GM03348 (cell line): ENCODE measurements at places on chromosomes 5 and 9.

GRCh38 chr5:159135896-159136531 is 36.3 kb upstream of the EBF1 start:
- DNase-seq = peak; percentile 59

- DNase-seq = no peak
Observed at GRCh38 chr5:134127988-134128647, 13.6 kb downstream of the TCF7 start.

- DNase-seq = peak; percentile 86
Observed at GRCh38 chr9:88258024-88258423, 119.7 kb upstream of the SPATA31C2 start.

DNA sequence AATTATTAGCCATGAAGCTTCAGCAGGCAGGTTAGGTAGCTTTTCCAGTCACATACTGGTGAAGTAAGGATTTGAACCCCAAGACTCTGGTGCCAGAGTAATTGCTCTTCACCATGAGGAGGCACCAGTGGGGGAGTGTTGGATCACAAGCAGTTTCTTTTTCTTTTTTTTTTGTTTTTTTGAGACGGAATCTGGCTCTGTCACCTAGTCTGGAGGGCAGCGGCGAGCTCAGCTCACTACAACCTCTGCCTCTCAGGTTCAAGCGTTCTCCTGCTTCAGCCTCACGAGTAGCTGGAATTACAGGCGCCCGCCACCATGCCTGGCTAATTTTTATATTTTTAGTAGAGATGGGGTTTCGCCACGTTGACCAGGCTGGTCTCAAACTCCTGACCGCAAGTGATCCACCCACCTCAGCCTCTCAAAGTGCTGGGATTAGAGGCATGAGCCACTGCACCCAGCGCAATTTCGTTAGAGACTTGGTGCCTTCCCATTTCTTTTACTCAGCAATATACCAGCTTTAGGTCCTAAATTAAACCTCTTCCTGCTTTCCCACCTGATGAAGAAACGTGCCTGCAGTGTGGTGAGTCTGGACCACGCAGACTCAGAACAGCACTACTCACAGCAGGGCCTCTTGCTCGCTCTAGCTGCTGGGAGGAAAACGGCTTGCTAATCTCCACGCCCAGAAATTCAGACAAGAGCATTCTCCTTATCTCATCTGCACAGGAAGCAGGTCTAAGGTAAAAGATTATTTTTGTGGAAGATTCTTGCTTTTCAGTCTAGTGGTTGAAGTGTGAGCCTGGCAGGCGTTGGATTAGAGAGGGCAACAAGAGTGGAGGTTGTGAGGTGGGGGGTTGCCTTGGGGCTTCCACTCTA is at the start of gene S100Z:
S100Z (plus strand) TSS at position 596 of the 873 bp plus-strand sequence. CDS start 25,346 bp downstream, outside the sequence.
- no peak for DNase-seq

GRCh38 chr5:52017567-52017966 is 634.3 kb downstream of the ISL1 start:
- no peak for DNase-seq

DNA sequence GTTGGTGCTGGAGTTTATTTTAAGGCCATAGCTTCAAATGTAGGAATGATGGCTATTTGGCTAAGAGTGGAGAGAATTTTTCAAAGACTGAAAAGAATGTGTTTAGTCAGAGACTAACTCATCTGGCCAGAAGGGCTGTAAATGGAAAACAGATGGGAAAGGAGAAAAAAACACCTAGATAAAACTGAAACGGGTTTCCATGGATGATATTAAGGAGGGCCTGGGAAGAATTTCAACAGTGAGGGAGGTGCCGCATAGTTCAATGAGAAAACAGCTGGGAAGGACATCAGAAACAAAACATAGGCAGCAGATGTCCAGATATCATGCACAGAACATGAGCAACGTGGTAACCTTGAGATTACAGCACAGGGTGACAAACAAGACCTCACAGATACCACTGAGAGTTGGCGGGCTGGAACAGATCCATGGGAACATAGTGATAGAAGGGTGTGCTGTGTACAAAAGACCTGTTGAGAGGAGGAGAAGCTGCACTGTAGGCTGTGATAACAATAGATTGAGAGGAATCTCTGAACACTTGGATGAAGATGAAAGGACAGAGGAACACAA is 31.2 kb upstream of the RAD23B start:
- peak; percentile 81 for DNase-seq

DNA sequence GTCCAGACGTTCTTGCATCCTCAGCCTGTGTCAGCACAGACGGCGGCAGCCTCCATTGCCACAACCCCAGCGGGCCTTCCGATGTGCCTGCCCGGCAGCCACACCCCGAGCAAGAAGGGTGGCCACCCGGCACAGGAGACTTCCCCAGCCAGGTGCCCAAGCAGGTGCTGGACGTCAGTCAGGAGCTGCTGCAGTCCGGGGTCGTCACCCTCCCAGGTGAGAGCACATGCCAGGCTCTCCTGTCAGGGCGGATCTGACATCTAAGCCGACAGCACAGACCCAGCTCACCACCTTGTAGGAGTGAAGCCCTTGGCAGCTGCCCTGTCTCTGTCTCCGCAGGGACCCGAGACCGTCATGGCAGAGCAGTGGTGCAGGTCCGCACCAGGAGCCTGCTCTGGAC is 48.3 kb upstream of the LRRC14B start:
- peak; percentile 3 for DNase-seq

DNA sequence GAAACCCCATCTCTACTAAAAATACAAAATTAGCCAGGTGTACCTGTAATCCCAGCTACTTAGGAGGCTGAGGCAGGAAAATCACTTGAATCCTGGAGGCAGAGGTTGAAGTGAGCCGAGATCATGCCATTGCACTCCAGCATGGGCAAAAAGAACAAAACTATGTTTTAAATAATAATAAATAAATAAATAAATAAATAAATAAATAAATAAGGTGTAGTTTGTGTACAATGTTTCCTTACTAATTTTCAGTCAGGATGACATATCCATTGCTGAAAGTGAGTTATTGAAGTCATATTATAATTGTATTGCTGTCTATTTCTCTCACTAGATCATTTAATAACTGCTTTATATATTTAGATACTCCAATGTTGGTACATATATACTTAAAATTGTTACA is 581.5 kb upstream of the DAB2 start:
- no peak for DNase-seq

DNA sequence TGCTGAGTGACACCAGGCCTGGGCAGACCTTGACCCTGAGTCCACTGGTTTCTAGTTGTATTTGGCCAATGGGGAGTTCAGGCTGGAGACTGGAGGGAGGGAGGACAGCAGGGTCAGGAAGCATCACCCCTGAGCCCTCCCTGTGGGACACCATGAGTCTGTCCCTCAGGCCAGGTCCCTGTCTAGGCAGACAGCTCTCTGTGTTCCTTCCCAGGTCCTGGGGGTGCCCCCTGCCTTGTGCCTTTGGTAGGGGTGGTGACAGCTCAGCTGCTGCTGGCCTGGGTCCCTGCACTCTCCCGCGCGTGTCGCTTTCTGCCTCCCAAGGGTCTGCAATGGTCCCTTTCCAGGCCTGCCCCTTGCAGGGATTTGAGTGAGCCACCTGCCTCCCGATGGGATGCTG is 125.5 kb downstream of the OLFM1 start:
- no peak for DNase-seq

GRCh38 chr9:69433392-69433791 is 108.4 kb downstream of the ENTREP1 start:
- DNase-seq = peak; percentile 51

DNA sequence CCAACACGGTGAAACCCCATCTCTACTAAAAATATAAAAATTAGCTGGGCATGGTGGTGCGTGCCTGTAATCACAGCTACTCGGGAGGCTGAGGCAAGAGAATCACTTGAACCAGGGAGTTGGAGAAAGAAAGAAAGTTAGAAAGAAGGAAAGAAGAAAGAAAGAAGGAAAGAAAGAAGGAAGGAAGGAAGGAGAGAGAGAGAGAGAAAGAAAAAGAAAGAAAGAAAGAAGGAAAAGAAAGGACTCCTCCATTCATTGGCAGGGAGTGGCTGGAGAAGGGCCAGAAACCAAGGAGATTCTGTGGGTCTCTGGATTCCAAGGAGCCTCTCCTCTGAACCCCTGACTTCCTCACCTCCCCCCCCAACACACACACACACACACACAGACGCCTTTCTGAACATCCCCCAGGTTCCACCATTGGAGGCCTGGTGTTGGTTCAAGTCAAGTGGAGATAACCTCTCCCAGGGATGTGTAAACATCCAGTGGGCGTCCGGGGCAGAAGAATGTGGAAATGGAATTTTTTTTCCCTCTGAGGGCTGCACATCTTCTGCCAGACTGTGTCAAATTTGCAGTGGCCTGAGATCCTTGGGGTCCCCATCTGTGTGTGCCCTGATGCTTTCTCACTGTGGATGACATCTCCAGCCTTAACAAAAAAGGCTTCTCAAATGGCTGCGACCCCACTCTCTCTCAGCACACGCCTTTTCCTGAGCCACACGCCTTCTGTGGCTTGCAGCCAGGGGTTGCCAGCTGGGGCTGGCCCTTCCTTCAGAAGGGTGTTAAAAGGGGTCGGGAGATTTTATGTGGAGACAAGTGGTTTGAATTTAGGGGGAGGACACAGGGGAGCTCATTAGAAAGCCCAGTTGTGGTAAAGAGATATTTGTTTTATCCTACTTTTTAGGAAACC is 109.3 kb upstream of the HAND1 start:
- no peak for DNase-seq
